Cortex of kidney (tissue), 1 donor: ENCODE measurements at places on chromosomes 13 and 19.

- DNase-seq: no peak
Observed at GRCh38 chr19:30566681-30567420, 194.7 kb downstream of the ZNF536 start.

DNA sequence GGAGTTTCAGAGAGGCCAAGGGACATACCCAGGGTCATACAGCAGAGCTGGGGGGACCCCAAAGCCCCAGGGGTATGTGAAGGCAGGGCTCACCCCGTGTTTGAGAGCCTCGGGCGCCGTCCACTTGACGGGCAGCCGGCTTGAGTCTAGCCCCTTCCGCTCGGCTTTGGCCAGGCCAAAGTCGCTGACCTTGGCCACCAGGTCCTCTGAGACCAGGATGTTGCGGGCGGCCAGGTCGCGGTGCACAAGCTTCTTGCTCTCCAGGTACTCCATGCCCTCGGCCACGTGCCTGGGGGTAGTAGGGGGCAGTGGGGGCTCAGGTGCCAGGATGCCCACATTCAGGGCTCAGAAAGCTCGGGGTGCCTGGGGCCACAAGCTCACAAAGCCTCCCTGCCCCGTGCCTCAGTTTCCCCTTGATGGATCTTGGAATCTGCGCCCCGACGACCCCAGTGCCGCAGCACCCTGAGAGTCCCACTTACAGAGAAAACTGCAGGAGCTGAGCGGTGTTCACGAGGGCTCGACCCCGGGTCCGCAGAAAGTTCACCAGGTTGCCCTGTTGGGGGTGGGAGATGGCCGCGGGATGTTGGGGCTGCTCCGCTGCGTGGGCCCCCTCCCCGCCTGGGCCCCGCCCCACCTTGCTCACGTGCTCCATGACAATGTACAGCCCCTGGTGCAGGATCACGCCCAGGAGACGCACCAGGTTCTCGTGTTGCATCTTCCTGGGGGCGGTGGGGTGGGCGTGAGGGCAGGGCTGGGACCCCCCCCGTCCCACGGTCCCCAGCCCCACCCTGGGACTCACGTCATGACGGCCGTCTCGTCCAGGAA is 7.1 kb downstream of the MATK start:
- DNase-seq: no peak

GRCh38 chr13:110506859-110507566 is 54.5 kb downstream of the RAB20 start:
- no peak for DNase-seq

GRCh38 chr13:80477661-80478443 is 136.9 kb upstream of the SPRY2 start:
- no peak for DNase-seq

GRCh38 chr19:17797424-17798201 is 2.7 kb downstream of the B3GNT3 start:
- DNase-seq: no peak

GRCh38 chr19:56993851-56994250 is 125.9 kb upstream of the USP29 start:
- no peak for DNase-seq

DNA sequence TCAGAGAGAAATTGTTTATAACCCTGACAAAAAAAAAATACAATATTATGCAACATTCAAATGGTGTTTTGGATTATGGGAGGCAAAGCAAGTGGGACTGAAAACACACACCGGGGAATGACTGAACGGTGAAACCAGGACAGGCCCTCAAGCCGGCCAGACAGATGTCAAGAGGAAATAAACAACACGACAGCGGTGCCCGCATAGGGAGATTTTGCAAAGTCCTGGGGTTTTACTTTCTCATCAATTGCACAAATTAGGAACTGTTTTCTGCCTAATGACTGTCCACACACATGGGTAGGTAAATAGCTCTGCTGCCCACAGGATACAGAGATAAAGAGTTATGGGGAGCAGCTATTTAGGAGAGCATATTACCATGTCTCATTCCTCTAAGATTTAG is 134.5 kb downstream of the IRS2 start:
- DNase-seq: no peak

DNA sequence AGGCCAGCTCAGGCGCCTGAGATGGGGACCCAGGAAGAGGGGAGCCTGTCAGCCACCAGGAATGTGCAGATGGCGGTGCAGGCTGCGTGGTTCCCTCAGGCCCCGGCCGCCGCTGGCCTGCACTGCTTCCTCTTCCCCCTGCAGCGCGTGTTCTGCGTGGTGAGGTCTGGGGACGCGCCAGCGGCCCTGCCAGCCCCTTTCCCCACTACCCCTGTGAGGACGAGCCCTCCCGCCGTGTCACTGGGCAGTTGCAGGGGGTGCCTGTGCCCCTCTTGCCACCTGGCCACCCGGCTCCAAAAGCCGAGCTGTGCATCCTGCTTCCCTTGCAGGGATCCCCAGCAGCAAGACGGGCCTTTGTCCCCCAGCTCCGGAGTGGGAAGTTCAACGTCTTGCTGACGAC is 58.4 kb downstream of the SMARCA4 start:
- no peak for DNase-seq

GRCh38 chr13:27712421-27712820 is 79.9 kb upstream of the GSX1 start:
- DNase-seq: no peak

- DNase-seq: no peak
Observed at GRCh38 chr19:13622766-13623715, 116.8 kb upstream of the CACNA1A start.
